ENCODE measurements at places on chromosomes 2 and 18.

- DNase-seq: no peak
These were observed 5.8 kb upstream of the D2HGDH start for GRCh38 chr2:241728627-241729026.

GRCh38 chr2:56571074-56571473, 387.3 kb downstream of the CCDC85A start:
- no peak for DNase-seq

DNA sequence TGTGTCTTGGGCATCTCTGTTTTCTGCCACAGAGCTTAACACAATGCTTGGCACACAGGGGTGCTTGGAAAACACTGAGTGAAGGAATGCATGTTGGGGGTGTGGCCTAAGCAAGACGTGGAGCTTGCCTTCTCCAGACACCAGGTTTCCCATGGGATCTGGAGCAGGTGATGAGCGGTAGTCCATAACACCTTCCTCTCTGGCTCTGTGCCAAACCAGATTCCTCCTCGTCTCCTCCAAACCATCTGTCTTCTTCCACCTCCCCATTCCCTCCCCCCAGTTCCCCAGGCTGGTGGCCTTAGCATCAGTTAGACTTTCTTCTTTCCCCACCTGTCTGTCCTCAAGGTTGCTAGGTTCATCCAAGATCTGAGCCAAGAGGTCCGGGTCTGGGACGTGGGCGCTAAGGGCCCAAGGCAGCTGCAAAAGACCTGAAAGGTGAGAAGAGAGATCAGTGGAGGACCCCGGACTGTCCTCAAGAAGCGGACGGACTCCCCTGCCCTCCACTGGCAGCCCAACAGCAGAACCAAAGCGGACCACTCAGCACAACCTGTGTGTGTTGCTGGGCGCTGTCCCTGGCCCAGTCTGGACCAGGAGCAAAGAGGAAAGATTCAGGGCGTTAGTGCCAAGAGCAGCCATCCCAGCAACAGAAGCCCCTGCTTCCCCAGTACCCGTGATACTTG, 1.2 kb upstream of the ITM2C start:
- no peak for DNase-seq

DNA sequence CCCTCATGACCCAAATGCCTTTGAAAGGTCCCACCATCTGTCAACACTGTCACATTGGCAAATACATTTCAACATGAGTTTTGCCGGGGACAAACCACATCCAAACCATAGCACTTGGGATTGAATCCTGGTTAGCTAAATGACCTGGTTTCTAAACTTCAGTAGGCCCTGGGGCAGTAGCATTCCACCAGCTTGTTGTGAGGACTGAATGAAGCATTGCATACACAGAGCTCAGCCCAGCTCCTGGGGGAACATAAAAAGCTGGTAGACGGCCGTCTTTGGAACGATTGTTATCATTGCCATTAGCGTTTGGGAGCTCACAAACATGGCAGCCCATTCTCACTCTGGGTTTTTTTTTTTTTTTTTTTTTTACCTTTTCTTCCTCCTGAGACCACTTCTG, 57.5 kb upstream of the CXCR4 start:
- DNase-seq: no peak

DNA sequence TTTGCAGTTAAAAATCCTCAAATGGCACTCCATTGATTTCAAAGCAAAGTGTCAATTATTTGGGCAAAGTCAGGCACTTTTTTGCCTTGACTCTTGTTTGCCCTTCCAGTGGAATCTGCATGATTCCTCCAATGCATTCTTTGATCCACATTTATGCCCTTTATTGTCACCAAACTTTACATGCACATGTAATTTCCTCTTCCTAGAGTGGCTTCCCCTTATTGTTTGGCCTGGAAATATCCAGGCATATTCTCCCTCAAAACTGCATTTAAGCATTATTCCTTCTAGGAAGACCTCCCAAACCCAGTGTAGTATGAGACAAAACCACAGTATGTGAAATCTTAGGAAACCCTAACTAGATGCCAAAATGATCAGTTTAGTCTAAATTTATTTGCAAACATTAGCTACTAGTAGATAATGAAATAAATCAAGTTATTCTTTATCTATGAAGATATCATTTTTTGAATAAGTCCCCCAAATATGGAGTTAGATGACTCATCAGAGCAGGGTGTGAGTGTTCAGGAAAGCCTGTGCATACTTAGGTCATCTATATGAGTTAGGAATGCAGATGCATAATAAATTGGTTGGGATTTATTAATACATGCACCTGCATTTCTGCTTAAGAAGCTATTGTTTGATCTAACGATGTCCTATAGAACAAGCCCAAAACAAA, 433.3 kb upstream of the TCF4 start:
- no peak for DNase-seq

GRCh38 chr2:236555481-236555880, 14.1 kb upstream of the ACKR3 start:
- DNase-seq: no peak

GRCh38 chr18:51290860-51291259, 93.4 kb upstream of the MEX3C start:
- DNase-seq: no peak

DNA sequence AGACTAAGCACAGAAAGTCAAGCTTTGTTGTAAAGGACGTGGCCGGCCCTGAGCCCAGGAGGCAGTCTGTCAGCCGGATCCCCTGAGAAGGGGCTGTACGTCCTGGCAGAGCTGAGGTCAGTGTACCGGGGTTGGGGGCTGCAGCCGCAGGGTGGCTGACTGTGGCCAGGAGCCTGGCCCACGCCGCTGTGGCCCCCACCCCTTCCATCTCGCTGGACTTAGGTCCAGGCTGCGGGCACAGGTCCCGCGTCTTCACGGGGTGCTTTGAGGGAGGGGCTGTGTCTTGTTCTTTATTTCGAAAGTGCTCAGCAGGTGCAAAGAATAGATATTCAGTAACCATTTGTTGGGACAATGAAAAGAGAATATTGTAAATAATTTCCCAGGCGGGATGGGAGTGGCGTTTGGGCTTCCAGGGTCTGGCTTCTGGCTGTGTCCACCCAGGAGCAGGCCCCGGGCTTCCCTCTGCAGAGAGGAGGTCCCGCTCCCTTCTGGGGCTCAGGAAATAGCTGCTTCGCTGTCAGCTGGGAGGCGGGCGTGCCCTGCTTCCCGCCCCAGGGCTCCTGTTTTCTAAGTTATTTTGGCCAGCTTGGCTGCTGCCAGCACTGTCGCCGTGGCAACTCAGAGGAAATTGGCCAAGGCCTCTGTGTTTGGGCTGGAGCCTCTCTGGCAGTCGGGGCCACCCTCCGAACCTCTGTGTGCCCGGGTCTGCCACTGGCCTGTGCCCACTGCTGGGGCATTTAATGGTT, 7.4 kb downstream of the NFATC1 start:
- DNase-seq: no peak

DNA sequence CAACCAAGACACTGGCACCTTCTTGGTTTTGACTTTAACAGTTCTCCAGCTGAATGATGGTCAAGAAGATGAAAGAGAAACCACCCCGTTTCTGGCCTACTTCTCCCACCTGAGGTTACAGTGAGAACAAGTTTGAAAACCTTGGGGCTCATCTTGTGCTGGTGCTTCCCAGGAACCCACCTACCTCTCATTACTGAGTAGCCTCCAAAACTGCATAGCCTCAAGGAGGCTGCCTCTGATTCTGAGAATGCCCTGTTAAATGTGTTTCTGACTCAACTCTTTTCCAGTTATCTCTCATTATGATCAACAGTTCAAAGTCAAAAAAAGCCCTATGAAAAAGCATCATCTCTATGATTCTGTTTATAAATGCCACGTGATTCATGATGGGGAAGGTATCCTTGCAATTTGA, 121.9 kb downstream of the CACNB4 start:
- DNase-seq: no peak

DNA sequence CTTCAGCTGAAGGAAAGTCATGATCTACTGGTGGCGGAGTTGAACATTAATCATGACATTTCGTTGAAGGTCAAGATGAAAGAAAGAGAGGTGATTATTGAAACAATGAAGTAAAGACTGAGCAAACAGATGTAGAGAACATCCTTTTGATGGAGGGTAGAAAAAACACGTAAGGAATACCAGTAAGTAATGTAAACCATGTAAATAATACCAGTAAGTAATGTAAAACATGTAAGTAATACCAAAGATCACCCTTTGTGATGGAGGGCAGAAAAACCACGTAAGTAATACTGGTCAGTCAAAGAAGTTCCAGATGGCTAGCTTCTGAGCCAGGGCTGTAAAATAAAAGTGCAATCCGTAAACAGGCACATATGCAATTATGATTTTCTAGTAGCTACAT, 1387.7 kb downstream of the SUCLG1 start:
- DNase-seq: no peak

DNA sequence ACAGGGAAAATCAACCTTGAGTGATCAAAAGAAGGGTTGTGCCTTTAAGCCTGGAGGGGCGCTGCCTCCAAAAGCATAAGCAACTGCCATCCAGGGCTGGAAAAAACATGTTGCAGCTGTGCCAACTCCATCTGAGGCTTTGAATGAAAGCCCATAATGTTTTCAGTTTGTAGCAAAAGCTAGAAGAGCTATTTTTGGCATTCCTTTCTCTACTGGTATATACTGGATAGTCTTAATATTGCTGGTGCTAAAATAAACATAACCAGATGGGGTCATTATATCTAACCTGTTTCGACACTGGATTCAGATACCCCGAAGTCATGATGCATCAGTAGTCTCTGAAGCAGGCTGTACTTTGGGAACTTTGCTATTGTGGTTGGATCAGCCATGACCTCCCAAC, 25.1 kb downstream of the ANXA4 start:
- DNase-seq: no peak

GRCh38 chr2:101622210-101623030, 75.1 kb upstream of the MAP4K4 start:
- no peak for DNase-seq

GRCh38 chr2:150909613-150910012, 352.1 kb downstream of the RBM43 start:
- DNase-seq: no peak

DNA sequence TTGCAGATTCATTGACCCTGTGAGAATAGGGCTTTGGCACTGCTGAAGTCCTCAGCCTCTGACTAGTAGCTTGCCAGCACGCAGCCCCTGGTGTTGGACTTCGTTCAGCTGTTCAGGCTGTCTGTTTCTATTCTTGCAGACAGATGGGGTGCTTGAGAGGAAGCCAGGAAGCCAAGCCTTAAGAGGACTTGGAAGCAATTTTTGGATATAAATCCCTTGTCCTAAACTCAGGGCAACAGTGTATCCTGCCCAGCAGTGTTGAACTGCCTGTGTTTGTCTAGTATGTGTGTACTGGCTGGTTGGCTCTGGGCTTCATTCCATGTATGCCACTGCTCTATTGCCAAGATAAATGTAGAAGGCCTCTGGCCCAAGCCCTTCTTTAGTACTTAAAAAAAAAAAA, 108.6 kb downstream of the COMMD1 start:
- peak; percentile 92 for DNase-seq

GRCh38 chr2:129205766-129206165, 773.7 kb upstream of the RAB6C start:
- no peak for DNase-seq

DNA sequence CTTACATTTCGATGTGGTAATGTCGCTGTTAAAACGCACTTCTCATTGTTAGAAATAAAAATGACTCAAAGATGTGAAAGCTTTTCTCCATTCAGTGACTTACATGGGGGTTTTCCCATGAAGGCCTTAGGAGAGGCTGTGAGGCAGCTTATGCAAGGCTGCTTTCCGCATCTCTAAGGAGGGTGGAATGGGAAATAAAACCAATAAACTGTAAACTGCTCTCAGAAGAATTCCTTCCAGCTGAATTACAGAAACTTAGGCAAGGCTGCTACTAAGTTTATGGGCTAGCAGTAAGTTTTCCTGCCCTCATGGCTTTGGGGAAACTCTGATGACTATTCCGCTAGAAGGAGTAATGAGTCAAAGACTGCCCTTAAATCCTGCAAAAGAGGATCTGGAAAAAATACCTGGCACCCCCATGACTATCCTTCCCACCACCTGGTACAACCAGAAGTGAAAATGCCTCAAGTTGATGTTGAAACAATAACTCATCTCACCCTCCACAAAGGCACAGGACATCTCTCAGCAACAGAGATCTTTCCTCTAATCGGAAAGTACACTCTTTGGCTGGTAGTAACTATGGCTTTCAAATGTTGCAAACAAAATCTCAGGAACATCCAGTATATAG, 97.7 kb upstream of the SMAD7 start:
- no peak for DNase-seq

DNA sequence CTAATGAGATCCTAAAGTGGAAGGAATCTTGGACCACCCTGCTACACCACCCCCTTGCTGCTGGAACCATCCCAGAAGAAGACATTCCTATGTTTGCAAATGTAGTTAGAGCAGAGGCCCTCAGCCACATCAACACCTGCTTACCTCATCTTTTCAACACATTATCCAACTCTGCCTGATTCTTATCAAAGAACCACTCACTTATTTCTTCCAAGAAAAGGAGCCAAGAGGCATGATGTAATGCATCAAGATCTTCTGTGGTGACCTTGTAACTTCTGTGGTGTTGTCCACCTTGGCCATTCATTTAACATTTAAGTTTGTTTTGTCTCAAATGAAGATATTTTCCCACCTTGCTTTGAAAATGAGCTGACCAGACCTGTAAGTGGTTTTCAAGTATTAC, 338.1 kb downstream of the CTNNA2 start:
- DNase-seq: no peak

DNA sequence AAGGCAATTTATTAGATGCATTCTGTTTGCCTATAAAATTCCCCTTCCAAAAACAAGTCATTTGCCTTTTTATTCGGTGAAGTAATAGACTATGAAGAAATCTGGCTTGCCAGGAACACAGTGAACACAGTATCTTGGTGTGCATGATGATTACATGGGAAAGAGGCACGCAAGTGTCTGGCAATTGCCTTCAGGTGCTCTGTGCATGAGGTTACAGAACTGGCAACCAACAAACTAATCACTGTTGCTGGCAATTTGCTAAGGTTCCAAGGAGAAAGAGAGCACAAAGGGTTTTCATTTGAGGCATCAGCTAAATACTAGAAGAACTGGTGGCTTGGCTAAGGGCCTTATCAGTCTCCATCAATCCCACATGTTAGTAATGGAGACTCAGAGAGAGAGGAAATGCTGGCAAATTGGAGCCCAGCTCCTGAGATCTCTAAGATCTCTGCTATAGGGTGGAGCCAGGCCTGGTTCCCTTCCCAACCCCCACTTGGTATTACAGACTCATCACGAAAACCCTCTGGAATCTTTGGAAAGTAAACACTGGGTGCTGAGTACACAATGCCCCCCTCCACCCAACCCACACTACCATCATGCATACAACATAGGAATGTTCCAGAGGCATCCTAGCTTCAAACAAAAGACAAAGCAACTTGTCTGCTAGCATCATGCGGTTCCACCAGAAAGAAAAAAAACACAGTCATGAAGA, 10.4 kb downstream of the RNF152 start:
- no peak for DNase-seq

DNA sequence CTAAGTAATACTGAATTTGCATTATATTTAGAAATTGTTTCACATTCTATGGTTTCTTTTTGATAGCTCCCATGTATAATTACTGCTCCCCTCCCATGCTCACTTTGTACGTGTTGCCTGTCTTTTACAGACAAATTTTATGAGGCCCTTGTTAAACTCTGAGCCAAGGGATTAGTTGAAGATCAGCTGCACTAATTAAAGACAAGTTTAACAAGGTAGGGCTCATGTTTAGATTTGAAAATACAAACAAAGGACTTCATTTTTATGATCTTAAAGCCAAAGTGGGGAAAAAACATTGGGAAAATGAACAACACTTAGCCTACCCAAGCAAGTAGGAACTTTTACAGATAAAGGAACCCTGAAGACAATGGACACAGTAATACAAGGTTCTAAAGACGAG, 46.2 kb downstream of the ARHGAP28 start:
- no peak for DNase-seq

GRCh38 chr18:57813245-57813644, 10.1 kb upstream of the ATP8B1 start:
- DNase-seq: no peak
